ENCODE measurements at places on chromosomes 3 and 15.
A peak's percentile ranks its signal among the peaks of the same experiment; 100 is the strongest.

DNA sequence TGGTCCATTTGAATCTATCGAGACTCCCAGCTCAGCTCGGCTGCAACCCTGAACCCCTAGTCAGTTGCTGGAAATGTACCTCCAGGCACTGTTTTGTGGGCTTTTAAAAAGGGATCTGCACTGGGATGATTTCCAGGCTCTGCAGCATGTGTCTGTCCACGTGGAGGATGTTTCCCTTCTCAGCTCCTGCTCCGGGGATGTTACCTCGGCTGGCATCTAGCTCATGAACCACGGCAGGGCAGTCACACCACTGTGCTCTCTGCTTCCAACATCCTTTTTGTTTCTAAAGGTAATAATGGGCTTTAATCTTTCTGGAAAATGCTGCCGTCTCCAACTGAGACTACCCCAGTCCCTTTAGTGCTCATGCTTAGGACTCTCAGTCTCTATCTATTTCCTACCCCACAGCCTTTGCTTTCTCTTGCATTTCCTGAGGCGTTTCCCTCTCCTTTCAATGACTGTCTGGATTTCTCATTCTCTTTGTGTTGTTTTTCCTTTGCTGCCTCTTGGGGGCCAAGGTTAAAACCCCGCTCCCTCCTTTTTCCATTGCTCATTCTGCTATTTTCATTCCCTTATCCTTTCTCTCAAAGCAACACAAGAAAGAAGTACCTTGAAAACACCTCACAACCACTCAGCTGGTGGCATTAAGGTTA is 42.9 kb upstream of the AKAP13 start:
- no peak for DNase-seq

DNA sequence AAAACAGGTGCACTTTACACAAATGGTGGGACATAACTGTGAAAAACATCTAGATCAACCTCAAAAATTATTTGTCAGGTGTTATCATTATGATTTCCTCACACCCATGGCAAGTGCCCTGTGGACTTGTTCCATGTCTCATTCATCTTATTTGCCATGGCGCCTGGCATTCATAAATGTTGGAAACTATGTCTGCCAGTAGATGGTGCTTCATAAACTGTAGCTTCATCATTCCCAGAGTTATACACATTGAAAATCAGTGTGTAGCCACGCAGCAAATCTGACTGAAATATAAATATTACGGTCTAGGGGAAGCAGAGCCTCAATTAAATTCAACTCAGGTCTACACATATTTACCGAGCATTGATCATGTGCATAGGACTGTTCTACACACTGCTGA is 90.7 kb downstream of the IMPG2 start:
- DNase-seq, result no peak

DNA sequence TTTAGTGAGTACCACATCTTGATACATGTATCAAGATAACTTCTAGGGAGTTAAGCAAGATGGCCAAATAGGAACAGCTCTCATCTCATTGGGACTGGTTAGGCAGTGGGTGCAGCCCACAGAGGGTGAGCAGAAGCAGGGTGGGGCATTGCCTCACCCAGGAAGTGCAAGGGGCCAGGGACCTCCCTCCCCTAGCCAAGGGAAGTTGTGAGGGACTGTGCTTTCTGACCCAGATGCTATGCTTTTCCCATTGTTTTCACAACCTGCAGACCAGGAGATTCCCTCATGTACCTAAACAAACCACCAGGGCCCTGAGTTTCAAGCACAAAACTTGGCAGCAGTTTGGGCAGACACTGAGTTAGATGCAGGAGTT is 665.0 kb upstream of the CBLB start:
- DNase-seq, result no peak

DNA sequence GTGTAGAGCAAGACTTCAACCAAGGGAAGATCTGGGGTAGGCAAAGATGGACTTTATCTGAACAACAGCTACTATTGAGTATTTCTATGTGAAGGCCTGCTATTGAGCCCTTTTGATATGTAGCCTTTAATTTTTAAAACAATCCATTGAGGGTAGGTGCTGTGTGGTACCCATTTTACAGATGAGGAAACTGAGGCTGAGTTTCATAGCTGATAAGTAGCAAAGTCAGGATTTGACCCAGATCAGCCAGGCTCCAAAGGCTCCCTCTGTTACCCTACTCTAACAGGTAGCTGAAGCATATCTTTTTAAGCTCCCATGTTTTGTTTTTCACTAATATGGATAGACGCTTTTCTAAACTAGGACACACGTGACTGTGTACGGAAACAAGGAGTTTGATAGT is 2.4 kb upstream of the FGD5 start:
- no peak for DNase-seq

DNA sequence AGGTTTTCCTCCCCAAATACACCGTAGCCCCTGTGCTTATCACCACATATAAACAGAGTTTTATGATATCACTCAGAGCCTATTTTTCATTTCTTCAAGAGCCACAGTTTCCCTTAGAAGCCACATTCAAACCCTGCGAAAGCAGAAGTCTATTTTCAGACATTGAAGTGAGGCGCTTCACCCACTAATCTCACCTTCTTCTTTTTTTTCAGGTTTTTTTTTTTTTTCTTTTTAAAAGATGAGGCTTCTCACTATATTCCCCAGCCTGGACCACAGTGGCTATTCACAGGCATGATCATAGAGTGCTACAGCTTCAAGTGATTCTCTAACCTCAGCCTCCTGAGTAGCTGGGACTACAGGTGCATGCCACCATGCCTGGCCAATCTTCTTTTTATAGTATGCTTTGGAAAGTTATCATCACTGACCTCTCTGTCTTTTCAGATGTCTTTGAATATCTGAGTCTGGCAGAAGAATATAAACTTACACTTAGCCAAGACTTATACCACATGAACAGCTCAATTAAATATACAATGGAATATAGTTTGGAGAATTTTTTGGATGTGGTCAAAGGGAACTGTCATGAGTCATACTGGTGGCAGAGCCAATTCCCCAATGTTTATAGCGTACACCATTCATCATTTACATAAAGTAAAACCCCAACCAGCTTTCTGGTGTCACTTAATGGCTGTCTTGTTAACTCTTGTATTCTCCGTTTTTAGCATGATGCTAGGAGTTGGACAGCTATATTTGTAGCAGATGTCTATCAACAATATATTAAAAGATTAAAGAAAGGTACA is 59.7 kb upstream of the CCDC50 start:
- no peak for DNase-seq

DNA sequence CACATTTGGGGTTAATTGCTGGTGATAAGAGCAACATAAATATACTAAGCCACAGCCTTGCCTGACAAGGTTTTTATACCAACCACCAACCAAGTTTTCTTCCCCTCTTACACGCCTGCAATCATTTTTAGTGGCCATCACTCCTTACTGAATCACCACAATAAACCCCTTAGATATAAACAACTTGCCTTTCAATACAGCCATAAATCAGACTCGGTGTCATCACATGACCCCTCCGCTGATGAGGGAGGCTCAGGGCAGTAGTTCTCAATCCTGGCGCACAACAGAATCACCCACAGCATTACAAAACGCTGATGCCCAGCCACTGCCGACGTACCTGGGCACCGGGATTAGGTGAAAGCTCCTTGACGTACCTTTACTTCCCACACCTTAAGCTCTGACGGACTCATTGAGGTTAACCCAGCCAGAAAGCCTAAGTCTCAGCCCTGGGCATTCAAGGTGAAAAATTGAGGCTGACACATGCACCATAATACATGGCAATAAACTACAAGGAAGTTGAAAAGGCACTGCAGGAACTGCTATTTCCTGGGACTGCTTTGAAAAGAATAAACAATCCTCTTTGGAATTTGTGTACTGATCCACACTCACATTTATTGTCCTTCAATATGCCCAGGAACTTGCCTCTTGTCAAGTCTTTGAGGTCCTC is 17.1 kb downstream of the ADCY5 start:
- DNase-seq, result no peak

DNA sequence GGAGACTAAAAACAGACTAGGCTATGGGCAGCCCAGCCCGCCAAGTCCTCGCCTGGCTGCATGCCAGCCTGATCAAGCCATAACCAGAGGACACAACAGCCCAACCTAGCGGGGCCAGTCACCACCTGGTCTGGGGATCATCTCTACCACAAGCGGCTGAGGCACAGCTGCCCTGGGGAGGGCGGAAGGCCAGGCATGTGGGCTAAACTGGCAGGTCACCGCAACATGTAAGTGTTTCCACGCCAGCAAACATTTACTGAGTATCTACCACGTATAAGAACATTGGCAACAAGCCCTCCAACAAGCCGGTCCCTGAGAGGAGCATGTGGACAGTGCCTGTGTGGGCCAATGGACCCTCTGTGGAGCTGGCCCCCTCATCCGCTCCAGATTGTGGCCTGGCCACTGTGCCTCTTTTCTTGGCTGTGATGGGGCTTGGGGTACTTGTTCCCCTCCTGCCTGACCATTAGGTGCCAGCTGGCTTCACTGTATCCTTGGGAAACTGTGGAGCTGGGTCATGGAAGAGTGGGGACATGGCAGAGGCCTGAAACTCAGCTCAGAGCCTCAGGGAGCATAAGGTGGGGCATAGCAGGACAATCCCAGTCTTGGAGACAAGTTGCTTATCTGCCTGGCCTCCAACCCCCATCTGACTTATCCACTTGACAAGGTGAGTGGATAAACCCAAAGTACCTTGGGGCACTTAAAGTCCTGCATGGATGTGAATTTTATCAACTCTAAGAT is 9.0 kb downstream of the UBXN7 start:
- DNase-seq, result no peak

GRCh38 chr3:126753191-126754160 is 49.4 kb downstream of the CHCHD6 start:
- DNase-seq, result no peak

GRCh38 chr15:39583596-39584265 is 2.9 kb downstream of the THBS1 start:
- DNase-seq, result peak; percentile 22

GRCh38 chr3:1506090-1506489 is 413.3 kb downstream of the CNTN6 start:
- no peak for DNase-seq

DNA sequence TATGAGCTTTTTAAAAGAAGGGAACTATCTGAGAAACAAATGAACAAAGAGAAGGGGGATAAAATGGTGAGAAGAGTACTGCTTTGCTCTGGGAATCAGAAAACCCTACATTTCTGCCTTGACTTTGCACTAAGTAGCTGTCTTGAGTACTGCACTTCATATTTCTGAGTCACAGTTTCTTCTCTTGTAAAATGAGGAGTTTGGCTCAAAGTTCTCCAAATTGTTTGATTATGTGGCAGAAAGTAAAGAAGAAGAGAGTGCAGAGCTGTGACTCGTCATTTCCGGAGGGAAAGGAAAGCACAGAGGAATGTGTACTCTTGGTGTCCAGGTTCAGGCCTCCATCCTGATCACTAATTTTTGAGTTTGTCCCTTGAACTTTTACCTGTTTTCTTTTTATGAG is 54.7 kb downstream of the TP63 start:
- DNase-seq, result no peak

Data from HuH-7.5 (cell line).